ENCODE measurements at places on chromosomes 7 and 10.

- no peak for DNase-seq
These were observed at the start of gene IRF5 for GRCh38 chr7:128937647-128938543. IRF5 (plus strand) TSS chr7:128937927; CDS start chr7:128942082, 4,155 bp downstream.

DNA sequence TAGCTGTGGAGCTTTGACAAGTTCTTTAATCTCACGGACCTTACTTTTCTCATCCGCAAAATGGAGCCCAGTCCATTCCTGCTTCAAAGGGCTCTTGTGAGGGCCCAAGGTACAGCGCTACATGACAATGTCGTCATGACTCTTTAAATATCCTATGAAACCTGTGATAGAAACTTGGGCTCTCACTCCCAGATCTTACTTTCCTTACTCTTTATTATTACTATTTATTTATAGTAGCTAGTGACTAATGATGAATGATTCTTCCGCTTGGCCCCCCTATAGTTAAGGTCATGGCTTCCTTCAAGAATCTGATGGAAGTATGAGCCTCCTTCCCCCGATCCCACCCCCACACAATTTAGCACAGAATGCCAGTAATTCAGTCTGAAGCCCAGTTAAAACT is 41.9 kb downstream of the RBM20 start:
- no peak for DNase-seq

DNA sequence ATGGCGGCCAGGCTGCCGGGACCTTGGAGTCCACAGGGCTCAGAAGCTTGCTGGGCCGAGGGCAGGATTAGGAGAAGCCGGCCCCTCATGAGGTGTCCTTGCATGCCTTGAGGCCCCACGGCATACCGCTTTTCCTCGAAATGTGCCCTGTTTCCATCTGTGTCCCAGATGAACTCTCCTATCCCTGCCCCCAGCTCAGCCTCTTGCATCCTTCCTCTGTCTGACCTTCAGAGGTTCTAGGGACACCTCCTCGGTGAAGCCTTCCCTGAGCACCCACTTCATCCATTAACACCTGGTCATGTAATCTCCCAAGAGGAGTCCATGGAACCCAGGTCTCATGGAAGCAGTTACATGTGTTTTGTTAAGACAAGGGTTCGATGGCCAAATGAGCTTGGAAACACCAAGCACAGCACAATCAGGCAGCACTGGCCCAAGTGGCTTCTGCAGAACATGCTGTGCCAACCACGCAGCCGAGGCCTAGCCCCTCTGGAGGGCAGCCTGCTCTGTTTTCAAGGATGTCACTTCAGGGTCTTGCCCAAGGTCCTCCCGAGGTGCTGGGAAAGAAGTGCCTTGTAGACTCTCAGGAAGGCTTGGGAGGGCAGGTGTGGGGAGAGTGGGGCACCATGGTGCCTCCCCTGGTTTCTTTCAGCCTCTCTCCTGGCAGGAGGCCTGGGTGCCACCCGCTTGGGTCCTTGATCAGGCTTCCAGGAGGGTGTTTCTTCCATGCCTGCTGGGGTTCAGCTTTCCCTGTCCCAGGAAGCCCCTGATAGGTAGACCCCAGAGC is 124.3 kb downstream of the NEURL1 start:
- no peak for DNase-seq

DNA sequence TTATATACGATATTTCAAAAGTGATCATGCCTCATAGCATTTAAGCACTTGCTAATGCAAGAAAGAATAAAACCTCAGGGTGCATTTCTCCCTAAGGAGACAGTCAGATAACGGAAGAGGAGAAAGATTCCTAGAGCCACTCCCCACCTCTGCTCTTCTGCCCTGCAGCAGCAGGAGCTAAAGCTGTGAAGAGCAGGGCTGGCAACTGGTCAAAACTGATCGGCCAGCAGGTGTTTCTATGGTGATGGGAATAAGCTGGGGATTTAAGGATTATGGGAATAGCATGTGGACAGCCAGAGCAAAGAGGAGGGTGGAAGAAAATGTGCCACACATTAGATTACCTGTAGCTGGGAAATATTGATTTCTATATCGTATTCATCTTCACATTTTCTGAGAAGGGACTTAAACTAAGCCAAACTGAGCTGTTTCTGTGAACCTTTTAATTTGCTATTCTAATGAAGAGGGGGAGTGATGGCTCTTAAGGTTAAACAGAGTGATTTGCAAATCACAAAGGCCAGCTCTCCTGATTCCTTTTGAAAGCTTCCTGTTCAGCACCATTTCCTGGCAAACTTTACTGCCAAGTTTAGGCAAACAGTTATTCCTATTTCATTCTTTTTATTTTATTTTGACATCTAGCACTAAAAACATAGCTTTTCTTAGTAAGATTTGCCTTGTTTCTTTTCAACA is 268.9 kb upstream of the PFKP start:
- DNase-seq, result no peak

DNA sequence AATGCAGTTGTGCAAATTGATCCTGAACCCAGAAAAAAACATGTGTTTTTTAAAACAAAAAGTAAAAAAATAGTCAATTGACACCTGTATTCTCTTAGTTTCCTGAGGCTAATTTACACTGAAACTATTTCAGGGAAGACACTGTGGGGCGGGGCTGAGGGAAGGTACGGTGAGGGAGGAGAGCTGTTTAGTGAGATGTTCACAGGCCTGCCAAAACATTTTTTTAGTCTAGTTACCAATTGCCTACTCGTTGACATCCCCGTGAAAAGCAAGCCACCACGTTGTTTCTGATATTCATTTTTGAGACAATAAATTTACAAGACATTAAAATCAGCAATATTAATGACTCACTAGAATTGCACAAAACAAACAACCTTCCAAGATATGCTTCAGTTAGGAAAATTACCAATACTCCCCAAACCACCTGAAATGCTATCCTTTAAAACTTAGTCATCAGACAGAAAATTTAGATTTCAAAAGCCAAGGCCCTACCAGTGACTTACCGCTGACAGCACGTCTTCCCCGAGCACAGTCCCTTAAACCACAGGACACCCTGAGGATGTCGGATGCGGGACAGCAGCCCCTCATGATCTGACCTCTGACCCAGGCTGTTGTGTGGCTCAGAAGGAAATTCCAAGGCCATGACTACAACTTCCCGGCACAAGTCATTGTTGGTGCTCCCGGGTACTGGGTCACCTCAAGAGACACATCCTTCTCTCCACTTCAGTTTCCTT is 279.2 kb downstream of the PRPF18 start:
- DNase-seq, result no peak

DNA sequence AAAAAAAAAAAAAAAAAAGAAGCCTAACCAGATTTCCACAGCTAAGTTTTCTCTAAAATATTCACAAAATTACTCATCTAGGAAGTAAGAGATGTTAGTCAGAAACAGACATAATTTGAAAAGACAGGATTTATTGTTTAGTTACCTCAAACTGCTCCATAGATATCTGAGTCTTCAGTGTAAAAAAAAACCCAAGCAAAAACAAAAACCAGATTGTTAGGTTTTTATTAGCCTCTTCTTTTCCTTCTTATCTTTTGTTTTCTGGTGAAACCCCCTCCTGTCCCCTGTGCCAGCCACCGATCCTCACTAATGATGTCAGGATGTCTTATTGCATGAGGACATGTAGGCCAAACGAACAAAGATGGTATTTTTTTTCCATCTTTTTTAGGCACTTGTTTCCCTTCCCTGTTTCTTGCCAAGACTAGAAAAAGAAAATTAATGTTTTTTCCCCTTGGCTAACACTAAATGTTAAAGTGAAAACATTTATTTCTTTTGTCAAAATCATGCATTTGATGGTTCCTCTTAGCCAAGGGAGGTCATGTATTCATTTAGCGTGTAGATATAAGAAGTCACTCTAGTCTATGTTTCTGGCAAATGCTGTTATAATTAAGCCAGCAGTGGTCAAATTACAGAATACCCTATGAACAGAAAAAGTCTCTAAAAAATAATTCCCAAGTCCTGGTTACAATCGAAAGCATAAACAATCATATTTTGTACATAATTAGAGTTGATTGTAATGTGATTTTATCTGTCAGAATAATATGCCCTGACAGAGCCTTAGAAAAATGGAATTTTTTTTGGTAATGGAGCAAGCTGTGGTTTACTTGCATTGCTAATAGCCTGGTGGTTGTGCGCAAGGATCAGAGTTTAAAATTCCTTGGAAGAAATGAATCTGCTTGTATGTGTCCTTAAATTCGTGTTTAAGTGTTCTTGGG is 702.4 kb upstream of the FZD8 start:
- DNase-seq, result no peak

GRCh38 chr10:118775478-118775877 is 20.7 kb upstream of the CACUL1 start:
- no peak for DNase-seq

DNA sequence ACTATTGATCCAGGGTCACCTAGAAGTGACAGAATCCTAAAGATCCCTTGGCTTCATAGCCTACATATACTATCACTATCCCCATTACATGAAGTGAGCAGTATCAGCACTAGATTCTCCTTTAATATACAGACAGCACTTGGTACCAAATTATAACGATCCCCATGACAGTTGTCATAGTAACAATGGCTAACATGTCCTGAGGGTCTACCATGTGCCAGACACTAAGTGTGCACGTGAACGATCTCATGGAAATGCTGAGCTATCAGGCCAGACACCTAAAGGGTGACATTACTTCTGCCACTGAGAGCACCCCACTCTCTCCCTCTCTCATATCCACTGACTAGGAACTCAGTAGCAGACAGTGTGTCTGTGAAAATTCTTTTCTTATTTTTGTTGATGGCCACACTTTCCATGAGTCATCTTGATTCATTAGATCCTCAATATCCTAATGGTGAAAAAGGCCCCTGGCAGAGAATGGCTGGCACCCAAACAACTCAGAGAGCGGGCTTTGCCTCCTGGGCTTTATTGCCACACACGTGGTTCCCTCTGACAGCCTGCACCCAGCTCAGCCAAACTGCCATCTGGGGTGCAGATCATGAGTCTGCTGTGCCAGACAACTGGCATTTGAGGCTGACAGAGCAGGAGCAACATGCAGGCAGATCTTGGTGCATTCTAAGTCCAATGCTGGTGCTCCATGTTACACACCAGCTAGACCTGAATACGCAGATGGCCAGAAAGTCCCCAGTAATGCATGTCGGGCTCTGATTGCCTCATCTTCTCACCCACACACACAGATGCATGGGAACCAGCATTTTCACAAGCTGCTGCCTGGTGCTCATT is 176.3 kb downstream of the DGKI start:
- DNase-seq, result no peak

DNA sequence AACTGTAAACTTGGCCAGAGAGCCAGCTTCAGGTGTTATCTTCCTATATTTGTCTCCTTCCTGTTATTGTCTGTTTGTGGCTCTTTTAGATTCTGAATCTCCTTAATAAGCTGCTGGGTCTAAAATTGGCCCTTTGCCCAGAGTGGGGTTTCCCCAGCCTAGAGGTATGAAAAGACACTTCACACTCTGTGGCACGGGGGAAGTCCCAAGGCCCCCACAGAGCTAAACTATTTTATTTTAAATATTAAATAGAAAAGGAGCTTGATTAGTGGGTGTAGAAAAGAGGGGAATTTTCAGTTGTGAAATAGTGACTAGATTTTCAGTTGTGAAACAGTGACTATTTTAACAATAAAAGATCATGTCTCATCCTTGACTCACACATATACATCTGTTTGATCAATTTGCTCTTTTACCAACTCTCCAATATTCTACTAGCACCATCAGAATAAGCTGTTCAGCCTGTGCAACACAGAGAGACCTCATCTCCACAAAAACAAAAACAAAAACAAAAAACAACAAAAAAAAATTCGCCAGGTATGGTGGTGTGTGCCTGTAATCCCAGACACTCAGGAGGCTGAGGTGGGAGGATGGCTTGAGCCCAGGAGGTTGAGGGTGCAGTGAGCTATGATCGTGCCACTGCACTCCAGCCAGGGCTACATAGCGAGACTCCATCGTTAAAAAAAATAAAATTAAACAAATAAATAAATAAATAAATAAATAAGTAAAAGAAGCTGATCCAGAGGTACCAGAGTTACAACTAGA is 24.9 kb upstream of the ADO start:
- no peak for DNase-seq

GRCh38 chr10:45253183-45253914 is 62.1 kb downstream of the OR13A1 start:
- no peak for DNase-seq

DNA sequence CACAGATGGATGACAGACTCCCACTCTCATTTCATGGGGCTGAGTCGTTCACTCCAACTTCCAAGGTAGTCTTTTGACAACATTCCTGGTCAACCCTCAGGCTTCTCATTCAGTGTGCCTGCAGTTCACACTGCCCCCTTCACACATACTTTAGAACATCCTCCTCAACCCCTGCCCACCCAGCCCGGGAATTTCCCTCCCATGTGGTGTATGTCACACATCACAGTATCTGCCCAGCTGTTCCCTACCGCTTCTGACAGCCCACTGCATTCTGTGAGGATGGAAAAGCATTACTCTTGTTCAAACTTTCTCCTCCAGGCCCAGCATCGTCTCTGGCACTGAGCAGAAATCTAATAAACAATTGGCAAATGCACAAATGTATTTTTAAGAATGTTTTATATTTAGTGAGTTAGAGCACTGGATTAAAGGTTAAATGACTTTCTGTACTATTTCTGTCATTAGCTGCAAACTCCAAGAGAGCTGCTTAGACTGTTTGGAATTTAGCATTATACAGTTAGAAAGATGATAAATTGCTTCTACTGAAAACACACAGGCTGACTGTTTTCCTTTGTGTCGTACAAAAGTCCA is 110.4 kb downstream of the SFMBT2 start:
- DNase-seq, result no peak

- no peak for DNase-seq
These were observed 32.8 kb upstream of the CDK14 start for GRCh38 chr7:90563286-90563685.

GRCh38 chr10:61663466-61663865 is 737 bp downstream of the CABCOCO1 start:
- DNase-seq, result no peak

- no peak for DNase-seq
These were observed 85.4 kb downstream of the MACC1 start for GRCh38 chr7:20131776-20132175.

- no peak for DNase-seq
These were observed 261.4 kb downstream of the COBL start for GRCh38 chr7:51055039-51055840.

GRCh38 chr7:144048648-144049047 is at the start of gene OR2A5:
OR2A5 (plus strand) TSS chr7:144048948; CDS start chr7:144050402, 1,454 bp downstream.
- DNase-seq, result no peak
